AG04450 (cell line): ENCODE measurements at places on chromosomes 1 and 21. TPM values are rescaled to one million over a fixed set of nuclear protein-coding genes. Genes with fewer than 3 reads are reported as not detected.

Gene SLX9
- polyA plus RNA-seq: 11.4 and 11.9 TPM in 2 replicates

GRCh38 chr21:41119901-41120300 lies 48.1 kb upstream of the BACE2 start:
- DNase-seq: no peak

GRCh38 chr1:212482637-212483441 lies 50.1 kb downstream of the NENF start:
- no peak for DNase-seq

DNA sequence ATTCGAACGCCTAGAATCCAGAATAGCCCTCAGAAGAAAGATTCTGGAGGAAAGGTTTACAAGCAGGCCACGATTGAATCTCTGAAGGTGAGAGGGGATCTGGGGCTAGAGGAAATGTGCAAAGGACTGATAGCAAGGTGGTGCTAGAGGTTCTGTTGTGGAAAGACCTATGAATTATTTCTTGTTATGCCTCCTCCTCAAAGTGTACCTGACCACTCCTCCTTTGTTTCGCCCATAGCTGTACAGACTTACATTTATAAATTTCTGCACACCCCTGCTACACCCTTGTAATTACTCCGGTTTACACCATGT lies 986 bp downstream of the TCEANC2 start:
- no peak for DNase-seq

Gene ERG
- polyA plus RNA-seq: not detected in 2 replicates

Gene PTGFRN
- polyA plus RNA-seq: 0.31 and 0.46 TPM in 2 replicates

DNA sequence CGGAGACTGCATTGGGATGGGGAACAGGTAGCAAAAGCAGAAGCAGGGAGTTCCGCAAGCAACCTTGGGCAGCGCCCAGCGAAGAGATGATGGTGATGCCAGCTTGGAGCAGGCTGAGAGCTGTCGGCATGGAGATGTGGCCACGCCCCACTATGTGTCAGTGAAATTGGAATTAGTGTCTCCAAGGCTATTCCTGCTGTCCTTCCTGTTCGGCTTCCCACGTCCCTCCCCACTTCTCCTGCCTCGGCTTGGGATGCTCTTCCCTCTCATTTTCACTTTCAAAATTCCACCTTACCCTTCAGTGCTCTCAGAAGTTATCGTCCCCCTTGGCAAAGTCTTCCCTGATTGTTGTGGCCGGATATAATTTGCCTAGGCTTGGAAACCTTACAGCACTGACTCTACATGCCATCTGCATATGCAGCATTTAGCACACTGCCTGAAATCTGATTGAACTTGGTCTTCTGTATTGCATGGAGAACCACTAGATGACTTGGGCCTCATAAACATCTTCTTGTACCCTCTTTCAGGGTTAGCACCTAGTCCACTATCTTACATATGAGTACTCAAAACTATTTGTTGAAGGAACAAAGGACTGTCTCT lies 270.7 kb upstream of the RUNX1 start:
- DNase-seq: no peak

GRCh38 chr1:207745839-207746767 lies 5.8 kb upstream of the CD46 start:
- DNase-seq: no peak

GRCh38 chr1:200960948-200961340 lies 62.6 kb downstream of the KIF21B start:
- no peak for DNase-seq

Gene MIXL1
- 0.12 and 0.21 TPM in 2 replicates for polyA plus RNA-seq

DNA sequence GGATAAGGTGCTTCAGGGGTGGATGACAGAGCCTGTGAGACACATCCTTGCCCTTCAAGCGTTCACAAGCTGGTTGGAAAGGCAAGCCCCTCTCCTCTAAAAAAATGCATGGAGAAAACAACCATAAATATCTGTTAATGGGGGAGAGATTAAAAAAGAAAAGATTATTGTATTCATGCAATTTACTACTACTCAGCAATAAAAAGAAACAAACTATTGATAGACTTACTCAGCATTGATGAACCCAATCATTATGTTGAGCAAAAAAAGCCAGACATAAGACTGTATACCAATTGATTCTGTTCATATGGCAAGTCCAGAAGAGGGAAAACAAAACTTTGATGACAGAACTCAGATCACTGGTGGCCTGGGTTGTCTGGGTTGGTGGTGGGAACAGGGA lies 138.7 kb upstream of the IRF2BP2 start:
- DNase-seq: no peak

GRCh38 chr1:33241866-33242265 lies 14.4 kb upstream of the ZNF362 start:
- no peak for DNase-seq

GRCh38 chr21:14076143-14076806 lies 134.5 kb downstream of the LIPI start:
- no peak for DNase-seq

GRCh38 chr1:225963735-225964530 lies 22.9 kb upstream of the LEFTY2 start:
- DNase-seq: no peak

GRCh38 chr1:23369335-23370013 lies at the start of gene ZNF436:
Gene ZNF436, minus strand, starts transcription at chr1:23369836. Its CDS starts 1,831 bp downstream, at chr1:23368005.
- DNase-seq: peak; percentile 64

Gene ZNF695
- polyA plus RNA-seq: 1.0 and 1.2 TPM in 2 replicates

DNA sequence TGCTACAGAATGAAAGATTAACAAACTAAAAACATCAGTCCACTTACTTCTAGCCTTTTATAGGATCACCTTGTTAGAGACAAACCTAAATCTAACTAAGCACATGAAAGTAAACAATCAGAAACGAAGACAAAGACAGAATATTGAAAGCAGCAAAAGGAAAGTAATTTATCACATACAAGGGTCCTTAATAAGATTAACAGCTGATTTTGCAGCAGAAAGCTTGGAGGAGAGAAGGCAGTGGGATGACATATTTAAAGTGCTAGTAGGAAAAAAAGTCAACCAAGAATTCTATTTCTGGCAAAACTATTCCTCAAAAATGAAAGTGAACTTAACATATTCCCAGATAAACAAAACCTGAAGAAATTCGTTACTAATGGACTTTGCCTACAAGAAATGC lies 286.4 kb downstream of the RWDD3 start:
- no peak for DNase-seq

Gene SLC45A1
- 1.5 and 2.4 TPM in 2 replicates for polyA plus RNA-seq

Gene LYPLA2
- polyA plus RNA-seq: 27.1 and 37.8 TPM in 2 replicates

Gene LUZP1
- polyA plus RNA-seq: 32.4 and 39.4 TPM in 2 replicates

DNA sequence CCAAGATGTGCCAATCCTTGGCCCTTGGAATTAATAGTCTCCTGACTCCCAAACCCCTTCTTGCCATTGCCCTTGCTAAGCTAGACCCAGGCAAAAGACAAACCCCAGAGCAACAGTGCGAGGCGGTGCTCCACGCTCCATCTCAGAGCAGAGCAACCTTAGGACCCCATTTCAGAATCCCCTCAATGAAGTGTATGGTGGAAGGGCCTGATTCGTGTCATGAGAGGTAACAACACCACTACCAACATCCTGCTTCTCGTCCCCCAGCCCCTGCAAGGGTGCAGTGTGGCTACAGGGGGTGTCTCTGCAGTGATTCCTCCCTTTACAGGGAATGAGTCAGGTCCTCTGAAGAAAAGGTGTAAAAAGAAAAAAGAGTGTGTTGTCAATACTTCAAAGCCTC lies 103.9 kb upstream of the IRF2BP2 start:
- DNase-seq: no peak

Gene MMP23B
- polyA plus RNA-seq: 4.9 and 7.1 TPM in 2 replicates

GRCh38 chr21:41121785-41122415 lies 46.1 kb upstream of the BACE2 start:
- peak; percentile 16 for DNase-seq

GRCh38 chr1:39266269-39266668 lies 61.8 kb downstream of the MACF1 start:
- DNase-seq: no peak

Gene HPCA
- 0.06 and 0.29 TPM in 2 replicates for polyA plus RNA-seq

- no peak for DNase-seq
These were observed 237.9 kb upstream of the PBX1 start for GRCh38 chr1:164320790-164321731.

GRCh38 chr1:31694069-31694963 lies 9.5 kb downstream of the COL16A1 start:
- no peak for DNase-seq

DNA sequence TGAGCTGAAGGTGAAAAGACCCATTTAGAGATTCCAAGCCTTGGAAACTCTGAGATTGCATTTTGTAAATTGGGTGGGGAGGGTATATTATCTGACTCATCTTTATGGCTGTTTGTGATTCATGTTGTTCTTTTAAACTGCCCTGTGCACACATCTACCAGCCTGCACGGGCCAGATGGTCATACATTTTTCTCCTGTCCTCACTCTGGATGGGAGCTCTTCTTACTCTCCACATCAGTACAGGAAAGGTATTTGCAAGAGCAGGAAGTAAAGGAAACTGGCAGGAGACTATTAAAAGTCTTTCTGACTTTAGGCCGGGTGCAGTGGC lies 14.3 kb upstream of the NMNAT2 start:
- DNase-seq: no peak

GRCh38 chr21:26781331-26781730 lies 63.9 kb downstream of the ADAMTS1 start:
- DNase-seq: no peak

- DNase-seq: no peak
These were observed 26.8 kb downstream of the PTTG1IP start for GRCh38 chr21:44846485-44847260.

- DNase-seq: no peak
These were observed 63.4 kb upstream of the NEK2 start for GRCh38 chr1:211738691-211739301.

DNA sequence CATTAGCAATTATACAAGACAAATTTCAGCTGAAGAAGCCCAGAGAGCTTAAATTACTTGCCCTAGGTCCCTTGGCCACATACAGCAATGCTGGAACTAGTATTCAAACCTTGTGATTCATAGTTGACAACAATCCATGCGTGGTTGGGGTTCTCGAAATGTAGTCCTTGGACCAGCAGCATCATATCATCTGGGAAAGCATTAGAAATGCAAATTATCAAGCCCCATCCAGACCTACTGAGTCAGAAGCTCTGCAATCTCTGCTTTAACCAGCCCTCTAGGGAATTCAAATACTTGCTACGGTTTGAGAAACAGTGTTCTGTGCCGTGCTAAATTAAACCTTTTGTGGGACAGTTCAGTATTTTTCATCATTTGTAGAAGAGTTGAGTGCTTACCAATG lies 65.1 kb downstream of the CLIC6 start:
- DNase-seq: no peak

GRCh38 chr1:70820396-70820795 lies 227.2 kb downstream of the PTGER3 start:
- no peak for DNase-seq

GRCh38 chr21:44653123-44653522 lies 1.3 kb downstream of the KRTAP12-4 start:
- no peak for DNase-seq

Gene RNU1-1
- polyA plus RNA-seq: under 0.01 TPM in 1 of 2 replicates, not detected in the other

Gene GJA9
- not detected in 2 replicates for polyA plus RNA-seq

DNA sequence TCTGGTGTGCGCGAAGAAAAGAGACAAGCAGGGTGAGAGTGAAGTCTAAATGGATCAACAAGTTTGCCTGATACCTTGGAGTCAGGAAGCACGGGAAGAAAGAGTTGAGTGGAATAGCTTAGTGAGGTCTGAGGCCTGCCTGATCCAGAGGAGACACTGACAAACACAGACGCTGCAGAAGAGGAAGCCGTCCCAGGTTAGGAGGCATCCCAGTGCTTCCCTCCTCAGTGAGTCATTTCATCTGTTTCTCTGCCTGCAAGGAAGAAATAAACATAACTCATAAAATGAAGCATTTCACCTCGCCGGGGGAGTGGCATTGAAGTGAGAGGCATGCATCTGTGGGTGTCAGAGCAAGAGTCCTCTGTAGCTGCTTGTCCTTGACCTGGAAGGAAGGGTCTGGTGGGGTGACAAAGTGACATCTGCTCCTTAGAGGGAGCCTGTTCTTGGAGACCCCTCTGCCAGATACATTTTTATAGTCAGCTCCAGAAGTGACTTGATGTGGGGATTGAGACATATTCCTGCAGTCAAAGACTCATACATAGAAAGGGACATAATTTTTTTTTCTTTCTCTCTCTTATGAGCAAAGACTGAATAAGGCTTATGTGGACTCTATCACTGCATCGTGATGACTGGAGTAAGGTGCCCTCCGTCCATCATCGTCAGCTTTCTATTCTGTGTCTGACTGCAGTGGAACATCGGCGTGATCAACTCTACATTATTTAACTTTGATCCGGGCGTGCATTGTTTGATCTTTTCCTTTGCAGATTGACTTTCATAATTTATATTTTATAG lies 256.7 kb downstream of the KIF26B start:
- DNase-seq: peak; percentile 18

- no peak for DNase-seq
These were observed 38.5 kb downstream of the HIVEP3 start for GRCh38 chr1:41880261-41880660.

- DNase-seq: no peak
These were observed 136.6 kb downstream of the PROX1 start for GRCh38 chr1:214124281-214124805.

GRCh38 chr1:8395433-8395866 lies 77.5 kb downstream of the SLC45A1 start:
- DNase-seq: no peak

Gene GBP6
- polyA plus RNA-seq: not detected in 2 replicates

Gene TGFB2
- polyA plus RNA-seq: 10.2 and 14.8 TPM in 2 replicates

DNA sequence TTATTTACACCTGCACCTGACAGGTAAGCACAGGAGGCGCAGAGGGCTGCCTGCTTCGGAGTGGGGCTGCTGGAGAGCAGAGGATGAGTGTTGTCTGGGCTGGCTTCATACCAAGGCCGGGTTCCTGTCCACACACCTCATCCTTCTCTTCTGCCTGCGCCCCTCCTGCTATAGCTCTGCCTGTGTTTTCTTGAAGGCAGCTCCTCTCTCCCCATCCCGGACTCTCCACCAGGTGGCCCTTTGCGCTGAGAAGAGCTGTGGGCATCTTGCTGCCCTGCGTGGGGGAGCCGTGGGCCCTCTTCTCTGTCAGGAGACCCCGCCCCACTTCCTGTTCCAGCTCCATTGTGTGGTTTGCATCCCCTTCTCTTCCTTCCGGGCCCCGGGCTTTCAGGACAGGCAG lies 35.0 kb downstream of the ARHGEF10L start:
- DNase-seq: no peak

DNA sequence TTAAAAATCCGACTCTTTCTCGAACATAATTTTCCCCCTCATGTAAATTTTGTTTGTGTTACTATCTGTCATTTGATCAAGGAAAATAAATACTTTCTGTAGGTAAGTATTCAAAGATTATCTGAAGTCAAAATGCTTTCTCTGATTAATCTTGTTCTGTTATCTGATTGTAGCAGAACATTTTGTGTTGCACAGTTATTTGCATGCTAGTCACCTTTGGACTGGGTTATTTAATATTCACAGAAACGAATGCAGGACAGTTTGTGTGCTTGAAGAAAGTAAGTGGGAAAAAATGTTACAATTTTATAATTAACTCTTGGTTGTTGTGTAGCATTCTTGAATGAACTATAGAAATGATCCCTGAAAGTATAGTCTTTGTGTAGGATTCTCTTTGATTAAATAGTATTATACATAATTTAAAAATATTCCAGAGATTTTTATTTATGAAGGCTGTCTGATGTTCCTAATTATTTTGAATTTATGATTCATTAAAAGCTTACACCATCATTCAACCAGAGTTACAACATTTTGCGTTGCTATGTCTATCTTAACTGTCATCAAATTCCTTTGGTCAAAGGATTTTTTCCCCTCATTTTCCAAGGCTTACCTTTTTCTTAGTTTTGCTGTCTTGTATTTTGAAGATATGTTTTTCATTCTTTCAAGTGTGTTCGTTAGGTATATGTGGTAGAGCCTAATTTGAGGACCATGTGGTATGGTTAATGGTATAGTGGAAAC lies 176.6 kb downstream of the GIPC2 start:
- no peak for DNase-seq

GRCh38 chr21:15604413-15604812 lies 125.4 kb upstream of the USP25 start:
- DNase-seq: no peak
